ENCODE measurements at places on chromosomes 2 and 18.

DNA sequence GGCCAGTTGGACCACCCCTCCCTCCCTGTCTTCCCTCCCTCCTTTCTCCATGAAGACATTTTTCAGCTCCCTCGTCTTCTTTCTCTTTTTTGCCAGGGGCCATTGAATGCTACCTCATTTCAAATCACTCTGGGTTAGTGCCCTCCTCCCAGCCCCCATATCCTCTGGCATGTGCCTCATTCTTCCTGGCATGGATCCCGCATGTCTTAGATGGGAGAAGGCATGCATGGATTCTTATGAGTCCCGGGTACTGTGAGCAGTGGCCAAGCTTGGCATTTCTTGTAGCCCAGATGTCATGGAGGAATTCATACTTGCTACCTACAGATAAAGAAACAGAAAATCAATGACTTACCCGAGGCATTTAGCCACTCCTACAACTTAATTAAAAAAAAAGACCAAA is 9.0 kb upstream of the HAAO start:
- DNase-seq: no peak

GRCh38 chr2:135821190-135821589 is 15.8 kb downstream of the LCT start:
- no peak for DNase-seq

DNA sequence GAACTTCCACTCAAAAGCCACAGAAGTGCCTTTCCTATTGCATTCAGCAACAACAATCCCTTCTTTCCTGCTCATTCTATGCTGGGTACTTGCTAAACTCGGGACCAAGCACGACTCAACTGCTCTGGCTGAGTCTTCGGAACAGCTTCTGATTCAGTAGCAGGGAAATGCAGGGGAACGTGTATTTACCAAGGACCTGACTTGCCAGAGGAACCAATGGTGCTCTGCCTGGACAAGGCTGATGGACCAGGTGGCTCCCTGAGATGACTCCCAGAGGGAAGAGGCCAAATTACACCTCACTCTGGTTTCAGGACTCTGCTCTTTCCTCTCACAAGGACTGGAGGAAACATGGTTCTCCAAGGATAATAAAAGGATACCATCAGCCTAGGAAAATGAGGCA is 12.2 kb downstream of the CXCR2 start:
- DNase-seq: no peak

- no peak for DNase-seq
Measured at GRCh38 chr2:215432759-215433594, 2.9 kb downstream of the FN1 start.

GRCh38 chr2:218890369-218890768 is 9.7 kb downstream of the WNT10A start:
- no peak for DNase-seq

GRCh38 chr2:134232461-134232860 is 21.4 kb upstream of the MGAT5 start:
- no peak for DNase-seq

GRCh38 chr2:45823723-45824206 is 172.3 kb downstream of the PRKCE start:
- DNase-seq: no peak

- DNase-seq: no peak
Measured at GRCh38 chr2:146240391-146240790, 1604.4 kb upstream of the ACVR2A start.

GRCh38 chr2:236972491-236973342 is 113.0 kb upstream of the COPS8 start:
- no peak for DNase-seq

GRCh38 chr2:228373191-228373590 is 191.7 kb upstream of the SPHKAP start:
- no peak for DNase-seq

DNA sequence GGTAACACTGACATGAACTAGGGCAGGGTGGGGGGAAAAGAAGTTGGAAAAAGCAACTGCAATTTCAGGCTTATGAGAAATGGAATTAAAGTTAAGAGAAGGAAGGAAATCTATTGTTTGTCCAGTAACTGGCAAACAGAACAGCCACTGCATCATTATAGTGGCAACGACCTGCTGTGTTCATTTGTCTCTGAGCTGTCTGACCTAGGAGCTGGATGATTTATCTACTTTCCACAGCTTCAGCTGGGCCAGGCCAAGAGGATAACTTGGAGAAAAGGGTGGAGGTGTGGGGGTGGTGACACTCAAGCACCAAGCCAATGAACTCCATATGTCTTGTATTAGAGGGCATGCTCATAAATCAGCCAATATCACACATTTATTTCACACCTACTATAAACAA is 291.5 kb upstream of the KLHL29 start:
- DNase-seq: no peak

- DNase-seq: no peak
Measured at GRCh38 chr2:212970132-212970531, 181.3 kb downstream of the IKZF2 start.

DNA sequence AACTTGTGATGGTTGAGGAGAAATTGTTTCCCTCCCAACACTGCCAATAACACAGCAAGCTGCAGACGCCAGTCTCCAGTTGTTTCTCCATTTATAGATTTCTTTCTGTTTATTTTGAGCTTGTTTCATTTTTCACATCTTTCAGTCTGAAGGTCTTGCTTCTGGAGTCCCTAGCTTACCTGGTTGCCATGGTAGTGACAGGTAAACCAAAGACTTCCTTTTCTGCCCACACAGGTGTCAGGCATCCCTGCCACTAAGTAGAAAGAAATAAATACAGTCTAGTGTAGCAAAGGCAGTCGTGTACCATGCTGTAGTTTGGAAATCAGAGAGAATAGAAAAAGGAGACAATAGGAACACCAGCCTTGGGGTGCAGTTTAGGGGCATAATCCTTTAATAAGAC is 82.8 kb downstream of the MARCHF4 start:
- DNase-seq: no peak

DNA sequence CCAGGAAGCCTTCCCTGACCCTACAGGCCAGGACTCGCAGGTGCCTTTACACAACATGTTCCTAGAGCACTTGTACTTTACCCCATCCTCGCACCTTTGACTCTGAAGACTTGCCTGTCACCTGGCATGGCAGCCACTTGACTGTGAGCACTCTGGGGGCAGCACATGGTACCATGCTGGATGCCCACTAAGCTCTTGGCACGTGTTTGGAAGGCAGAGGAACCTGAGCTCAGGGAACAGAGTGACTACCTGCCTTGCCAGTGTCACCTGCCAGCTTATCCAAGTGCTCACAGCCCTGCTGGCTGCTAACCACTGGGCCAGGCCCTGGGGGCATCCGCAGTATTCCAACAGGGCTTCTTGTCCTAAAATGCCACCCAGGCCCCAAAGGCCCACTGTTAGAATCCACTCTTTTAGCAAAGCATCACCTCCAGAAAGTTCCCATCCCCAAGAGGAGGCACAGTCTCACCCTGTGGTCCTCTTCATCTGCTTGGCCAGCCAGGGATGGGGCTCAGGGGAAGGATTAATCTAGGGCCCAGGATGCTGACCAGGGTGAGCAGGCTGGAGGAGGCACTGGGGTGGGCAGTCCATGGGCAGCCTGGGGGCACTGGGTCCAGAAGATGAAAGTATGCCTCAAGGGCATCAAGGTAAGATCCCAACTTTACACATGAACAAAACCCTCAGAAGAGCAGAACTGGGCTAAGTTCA is 57.0 kb downstream of the ZBTB7C start:
- no peak for DNase-seq

GRCh38 chr18:46683252-46683651 is 26.2 kb upstream of the LOXHD1 start:
- DNase-seq: no peak

DNA sequence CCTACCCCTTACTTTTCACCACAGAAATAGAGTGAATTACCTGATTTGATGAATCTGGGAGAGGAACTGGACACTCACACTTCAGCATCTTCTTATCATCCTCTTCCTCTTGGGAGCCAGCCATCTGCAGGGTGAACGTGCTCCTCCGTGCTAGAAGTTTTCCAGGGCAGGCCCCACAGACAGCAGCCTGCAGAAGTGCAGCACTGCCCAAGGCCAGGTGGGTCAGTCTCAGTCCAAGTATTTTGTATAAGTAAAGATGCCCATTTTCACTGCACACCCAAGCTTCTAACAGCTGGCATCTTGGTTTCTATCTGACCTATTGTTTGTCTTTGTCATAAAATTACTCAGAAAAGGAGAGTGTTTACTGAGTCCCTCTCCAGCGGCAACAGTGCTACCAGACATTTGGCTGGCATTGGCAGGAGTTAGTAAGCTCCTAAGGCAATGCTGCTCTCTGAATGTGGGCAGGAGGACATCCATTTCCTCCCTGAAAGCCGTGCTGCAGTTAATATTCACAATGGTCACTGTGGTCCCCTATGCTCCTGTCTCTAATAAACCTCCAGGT is 222.6 kb upstream of the CTAGE1 start:
- DNase-seq: no peak

GRCh38 chr18:45938488-45938935 is 28.6 kb downstream of the EPG5 start:
- DNase-seq: no peak

Data from stimulated activated CD4-positive, alpha-beta T cell treated with anti-CD3 and anti-CD28 coated beads, Interleukin-1b, Interleukin-23, amount 100 ng/mL, for 1 hour (primary cell).